T follicular helper cell (primary cell): ENCODE measurements at places on chromosomes 12 and 14.

DNA sequence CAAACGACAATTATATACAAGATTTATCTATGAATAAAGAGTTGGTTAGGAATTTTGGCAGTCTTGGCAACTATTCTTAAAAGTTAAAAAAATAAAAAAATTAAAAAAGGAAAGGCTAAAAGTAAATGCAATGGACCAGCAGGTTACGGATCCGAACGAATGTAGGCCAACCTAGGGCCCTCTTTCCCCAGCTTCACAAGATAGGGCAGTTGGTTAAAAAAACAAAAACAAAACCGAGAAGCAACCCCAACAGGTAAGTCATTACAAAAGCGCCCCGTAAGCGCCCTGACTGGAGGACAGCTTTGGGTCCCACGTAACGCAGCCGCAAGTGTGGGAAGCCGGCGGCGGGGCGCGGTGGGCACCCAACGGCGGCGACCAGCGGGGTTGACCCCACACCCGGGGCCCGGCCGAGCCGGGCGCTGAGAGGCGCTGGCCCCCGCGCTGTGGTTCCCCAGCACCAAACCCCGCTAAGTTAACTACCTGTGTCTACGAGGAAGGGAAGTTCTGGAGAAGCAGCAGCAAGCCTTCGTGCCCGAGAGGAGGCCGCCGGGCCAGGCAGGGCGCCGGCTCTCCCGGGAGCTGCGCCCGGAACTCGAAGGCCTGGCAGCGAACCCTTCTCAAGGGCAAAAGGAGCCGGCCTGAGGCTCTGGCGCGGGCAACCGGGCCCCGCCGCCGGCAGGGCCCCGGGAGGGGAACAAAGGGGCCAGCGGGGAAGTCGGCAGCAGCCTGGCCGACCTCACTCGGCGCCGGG is 882 bp downstream of the HECTD1 start:
- peak; percentile 19 for DNase-seq

- DNase-seq, result no peak
Observed at GRCh38 chr12:96482086-96482485, 7.3 kb upstream of the CFAP54 start.

DNA sequence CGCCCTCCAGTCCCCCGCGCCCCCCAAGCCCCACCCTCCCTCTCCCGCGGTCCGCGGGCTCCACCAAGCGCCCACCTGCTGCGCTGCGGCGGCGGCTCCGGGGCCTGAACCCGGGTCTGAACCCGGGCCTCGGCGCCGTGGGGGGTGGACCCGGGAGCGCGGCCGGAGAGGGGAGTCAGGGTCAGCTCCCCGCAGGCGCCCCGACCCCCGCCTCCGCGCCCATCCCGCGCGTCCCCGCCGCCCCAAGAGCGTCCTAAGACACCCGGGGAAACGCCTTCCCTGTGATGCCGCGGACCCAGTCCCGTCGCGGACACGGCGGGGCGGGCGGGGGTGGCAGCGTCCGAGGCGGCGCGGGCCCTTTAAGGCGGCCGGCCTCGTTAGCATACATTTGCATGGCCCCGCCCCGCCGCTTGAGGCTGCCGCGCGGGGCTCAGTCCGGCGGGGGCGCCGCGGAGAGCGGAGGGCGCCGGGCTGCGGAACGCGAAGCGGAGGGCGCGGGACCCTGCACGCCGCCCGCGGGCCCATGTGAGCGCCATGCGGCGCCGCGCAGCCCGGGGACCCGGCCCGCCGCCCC is at the start of gene MMP17:
Gene MMP17 (plus strand): TSS at position 433 of the 574 bp plus-strand sequence. CDS start 102 bp downstream, at position 535.
- no peak for DNase-seq

DNA sequence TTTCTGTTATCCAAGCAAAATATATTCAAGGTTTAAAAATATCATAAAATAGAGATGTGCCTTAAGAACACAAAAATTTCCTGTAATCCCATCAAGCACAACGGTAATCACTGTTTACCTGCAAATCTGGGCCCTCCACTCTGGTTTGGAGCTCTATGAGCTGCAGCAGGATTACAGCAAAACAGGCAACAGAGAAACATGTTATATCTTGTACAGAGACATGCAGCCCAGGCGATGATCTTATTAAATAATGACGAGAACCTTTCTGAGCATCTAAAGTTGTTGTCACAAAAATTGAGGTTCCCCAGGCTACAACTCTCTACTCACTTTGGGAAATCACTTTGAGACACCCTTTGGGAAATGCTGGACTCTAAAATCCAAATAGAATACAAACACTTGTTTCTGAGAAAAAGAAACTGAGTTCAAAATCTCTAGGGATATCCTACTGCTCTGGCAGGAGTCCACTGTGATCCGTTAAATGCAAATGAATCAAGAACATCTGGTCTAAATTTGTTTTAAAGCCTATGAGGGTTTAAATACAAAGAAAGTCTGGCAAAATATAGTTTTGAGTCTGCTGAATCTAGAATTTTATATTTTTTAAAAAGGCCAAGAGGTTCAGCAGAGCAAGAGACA is 36.3 kb downstream of the STON2 start:
- no peak for DNase-seq

- DNase-seq, result no peak
Observed at GRCh38 chr12:8951744-8952143, 2.3 kb upstream of the M6PR start.

DNA sequence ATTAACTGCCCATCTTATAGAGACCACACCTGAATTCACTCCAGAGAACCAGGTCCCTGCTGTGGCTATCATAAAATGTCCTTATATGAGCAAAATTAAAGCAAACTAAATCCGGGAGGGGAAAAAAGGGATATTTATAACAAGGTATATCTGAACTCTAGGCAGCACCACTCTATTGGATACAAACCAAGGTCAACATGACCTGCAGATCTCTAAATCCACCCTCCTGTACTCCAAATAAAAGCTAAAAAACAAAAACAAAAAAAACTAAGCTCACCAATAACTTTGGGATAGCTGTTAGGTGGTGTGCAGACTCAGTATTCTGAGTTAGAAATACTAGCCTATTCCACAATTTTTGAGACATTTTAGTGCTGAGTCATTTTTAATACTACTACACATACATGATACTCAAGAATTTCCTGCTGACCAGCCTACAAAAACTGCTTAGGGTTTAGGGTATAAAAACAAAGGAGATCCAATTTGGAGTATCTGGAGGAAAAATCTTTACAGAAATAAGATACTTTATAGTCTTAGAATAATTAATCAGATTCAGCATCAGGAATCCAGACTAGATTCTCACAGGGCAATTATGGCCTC is 46.6 kb upstream of the LTBP2 start:
- no peak for DNase-seq

GRCh38 chr12:124153392-124153791 is 141.5 kb upstream of the RFLNA start:
- no peak for DNase-seq

GRCh38 chr14:103684471-103684870 is 30.8 kb downstream of the XRCC3 start:
- DNase-seq, result no peak

DNA sequence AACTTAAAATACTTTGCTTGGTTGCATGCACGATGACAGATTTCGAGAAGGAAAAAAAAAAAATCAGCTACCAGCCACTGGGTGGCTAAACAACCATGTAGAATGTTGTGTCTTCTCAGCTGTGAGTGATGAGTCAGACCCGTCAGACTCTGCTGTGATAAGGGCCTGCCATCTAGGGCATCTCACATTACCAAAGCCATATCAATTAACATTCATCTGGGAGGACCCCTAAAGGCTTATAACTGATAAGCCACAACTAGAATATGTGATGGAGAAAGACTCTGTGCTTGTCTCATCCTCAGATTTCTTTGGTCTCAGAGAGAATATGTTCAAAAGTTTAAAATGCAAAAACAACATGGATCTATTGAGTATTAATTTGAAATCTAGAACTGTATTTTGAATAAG is 111.5 kb downstream of the PAX9 start:
- no peak for DNase-seq

- DNase-seq, result no peak
Observed at GRCh38 chr12:40444174-40444573, 219.4 kb downstream of the LRRK2 start.
